ENCODE measurements at places on chromosomes 7 and 10.

DNA sequence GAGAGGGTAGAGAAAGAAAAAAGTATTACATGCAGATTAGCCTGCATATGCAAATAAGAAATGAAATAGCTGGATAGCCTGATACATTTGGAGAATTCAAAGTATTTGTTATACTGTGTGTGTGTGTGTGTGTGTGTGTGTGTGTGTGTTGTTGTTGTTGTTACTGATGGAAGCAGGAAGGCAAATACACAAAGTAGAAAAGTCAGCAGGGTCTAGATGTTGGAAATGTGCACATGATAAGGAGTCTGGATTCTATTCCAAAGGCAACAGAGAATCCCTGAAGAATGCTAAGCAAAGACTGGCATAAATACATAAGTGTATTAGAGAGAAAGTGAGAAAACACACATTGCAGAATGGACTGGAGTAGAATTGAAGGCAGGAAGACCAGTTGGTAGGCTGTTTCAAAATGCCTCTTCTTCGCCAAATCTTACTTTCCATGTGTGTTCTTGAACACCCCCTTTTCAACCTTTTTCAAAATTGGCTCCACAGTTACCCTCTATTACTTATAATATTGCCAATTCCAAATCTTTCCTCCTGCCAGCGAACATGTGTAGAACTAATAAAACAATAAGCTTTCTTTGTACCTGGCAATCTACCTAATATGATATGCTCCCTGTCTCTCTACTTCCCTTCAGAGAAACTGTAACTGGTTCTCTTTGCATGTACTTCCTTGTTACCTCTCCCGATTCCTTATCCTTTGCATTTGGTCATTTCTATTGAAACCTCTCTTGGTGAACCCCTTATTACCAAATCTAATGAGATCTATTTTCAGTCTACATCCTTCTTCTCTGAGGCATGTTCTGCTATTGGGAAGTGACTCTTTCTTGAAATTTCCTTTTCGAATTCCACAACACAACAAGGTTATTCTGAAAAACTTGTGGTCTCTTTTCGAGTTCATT is 6.2 kb downstream of the CPED1 start:
- no peak for DNase-seq

GRCh38 chr10:81873231-81873931 is 1.6 kb upstream of the NRG3 start:
- DNase-seq: no peak

- DNase-seq: no peak
Observed at GRCh38 chr10:131246775-131247174, 64.7 kb downstream of the TCERG1L start.

GRCh38 chr7:39952803-39953202 is 2.7 kb downstream of the CDK13 start:
- DNase-seq: no peak

- DNase-seq: no peak
Observed at GRCh38 chr7:152501506-152501905, 65.7 kb upstream of the KMT2C start.

DNA sequence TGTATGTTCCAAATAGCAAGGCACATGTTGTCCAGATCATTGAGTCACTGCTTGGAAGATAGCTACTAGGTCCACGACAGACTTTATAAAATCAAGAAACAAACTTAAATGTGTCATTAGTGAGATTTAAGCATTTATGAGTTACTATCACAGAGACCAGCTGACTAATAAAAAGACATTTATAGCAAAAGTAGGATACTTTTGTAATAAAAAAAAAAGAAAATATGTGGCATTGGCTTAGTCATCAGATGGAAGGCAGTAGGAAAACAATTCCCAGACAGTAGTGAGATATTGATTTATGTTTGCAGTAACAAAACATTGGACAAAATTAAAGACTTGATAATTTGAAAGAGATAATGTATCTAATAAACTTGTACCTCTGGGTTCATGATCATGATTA is 881.0 kb upstream of the LRRN3 start:
- no peak for DNase-seq

- no peak for DNase-seq
Observed at GRCh38 chr10:18582803-18583202, 68.6 kb downstream of the NSUN6 start.

DNA sequence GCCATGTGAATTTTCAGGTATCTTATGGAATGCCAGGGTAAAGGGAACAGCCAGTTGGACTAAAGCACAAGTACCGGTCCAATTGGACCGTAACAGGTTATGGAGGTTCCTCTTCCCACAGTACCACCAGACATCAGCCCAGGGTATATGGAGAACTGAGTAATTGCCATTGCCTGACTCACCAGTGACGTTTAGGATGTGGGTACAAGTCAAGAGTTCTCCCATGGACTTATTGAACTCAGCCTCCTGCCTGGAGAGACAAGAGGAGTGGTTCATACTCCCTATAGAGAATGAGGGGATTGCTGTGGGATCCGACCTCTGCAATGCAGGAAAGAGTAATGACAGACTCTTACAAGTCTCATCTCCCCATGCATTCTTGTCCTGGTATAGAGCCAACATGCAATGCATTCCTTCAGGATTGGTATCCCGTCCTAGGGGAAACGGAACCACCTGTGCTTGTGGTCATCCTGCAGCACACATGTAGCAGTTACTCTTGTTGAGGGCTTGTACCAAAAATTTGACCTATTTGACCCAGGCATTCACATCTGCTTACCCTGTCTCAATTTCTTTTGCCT is 30.7 kb upstream of the ELOVL3 start:
- no peak for DNase-seq

- DNase-seq: no peak
Observed at GRCh38 chr7:72025381-72025960, 386.7 kb downstream of the CALN1 start.

Measured in GOT3 (cell line).